Substantia nigra (tissue), 51 donors: ENCODE measurements at places on chromosomes 6 and 20.

- no peak for DNase-seq
Measured at GRCh38 chr6:53629862-53630532, 35.6 kb downstream of the KLHL31 start.

GRCh38 chr6:156943166-156943565, 166.0 kb downstream of the ARID1B start:
- DNase-seq, result no peak

DNA sequence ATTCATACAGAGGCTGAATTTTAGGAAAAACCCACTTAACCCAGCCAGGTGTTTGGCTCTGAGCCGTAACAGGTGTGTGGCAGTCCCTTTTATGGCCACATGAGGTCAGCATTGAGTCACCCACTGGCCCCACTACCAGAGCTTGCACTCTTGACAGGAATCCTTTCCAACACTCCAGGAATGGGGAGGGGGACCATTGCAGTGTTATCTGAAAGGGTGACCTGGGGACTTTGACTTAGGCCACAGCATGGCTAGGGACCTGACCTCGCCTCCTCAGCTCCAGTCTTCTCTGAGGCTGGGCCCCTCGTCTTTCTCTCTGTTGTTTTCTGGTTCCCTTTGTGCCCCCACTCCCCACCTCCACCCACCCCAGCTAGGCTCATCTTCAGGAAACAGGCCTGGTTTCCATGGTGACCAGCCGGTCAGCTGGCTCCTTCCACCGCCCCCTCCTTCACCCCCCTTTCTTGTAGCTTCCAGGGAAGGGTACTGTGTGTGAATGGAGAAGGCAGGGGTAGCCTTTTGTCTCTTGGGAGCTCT, 2.1 kb upstream of the TMEM151B start:
- DNase-seq, result peak; percentile 60

DNA sequence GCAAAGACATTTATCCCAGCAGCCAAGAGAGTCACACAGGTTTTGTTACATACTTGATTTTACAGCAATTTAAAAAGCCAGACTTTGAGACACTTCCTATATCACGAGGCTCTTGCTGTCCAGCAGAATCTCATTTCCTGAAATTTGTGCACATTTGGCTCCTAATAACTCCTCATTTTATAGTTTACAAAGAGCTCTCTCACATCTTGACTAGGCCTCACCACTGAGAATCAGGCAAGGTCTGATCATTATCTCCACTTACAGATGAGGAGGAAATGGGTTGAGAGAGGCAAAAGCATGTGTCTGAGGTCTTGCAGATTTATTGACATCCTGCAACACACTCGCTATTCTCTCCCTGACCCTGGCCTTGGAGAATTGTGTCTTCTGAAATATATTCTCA, 426.8 kb downstream of the MAFB start:
- no peak for DNase-seq

- no peak for DNase-seq
Measured at GRCh38 chr6:44275749-44276648, 5.7 kb downstream of the TMEM151B start.

GRCh38 chr6:66496659-66497058, 789.6 kb upstream of the EYS start:
- no peak for DNase-seq

- DNase-seq, result no peak
Measured at GRCh38 chr6:90351696-90352095, 55.1 kb upstream of the BACH2 start.

DNA sequence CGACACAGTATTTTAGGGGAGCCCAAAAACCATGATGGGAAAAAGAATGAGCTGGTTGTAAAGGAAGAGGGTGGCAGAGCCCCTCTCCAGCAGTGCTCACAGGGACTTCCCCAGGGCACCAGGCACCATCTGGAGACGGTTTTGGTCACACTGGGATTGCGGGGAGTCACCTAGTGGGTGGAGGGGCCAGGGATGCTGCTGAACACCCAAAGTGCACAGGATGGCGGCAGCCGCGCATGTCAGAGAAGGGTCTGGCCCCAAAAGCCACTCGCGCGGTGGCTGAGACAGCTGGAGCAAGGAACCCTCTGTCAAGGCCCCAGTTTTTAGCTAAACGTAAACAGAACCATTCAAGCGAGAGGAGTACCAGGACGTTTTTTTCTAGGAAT, 10.8 kb downstream of the CTSZ start:
- DNase-seq, result no peak
